Activated T-helper 1 cell treated with anti-CD3 and anti-CD28 coated beads, Interleukin-12 subunit alpha, Interleukin-12 subunit beta, Interleukin-2, Interleukin-4 antibody, amounts not matched to agents 30 ng/mL and 10 ng/mL and 1 ng/mL, durations not matched to agents 14 hours and 24 hours and 36 hours (primary cell): ENCODE measurements at places on chromosomes 5 and 9.

- DNase-seq: no peak
Observed at GRCh38 chr5:55437452-55437851, 97.3 kb downstream of the PLPP1 start.

- DNase-seq: no peak
Observed at GRCh38 chr5:58703925-58704555, 121.2 kb downstream of the RAB3C start.

DNA sequence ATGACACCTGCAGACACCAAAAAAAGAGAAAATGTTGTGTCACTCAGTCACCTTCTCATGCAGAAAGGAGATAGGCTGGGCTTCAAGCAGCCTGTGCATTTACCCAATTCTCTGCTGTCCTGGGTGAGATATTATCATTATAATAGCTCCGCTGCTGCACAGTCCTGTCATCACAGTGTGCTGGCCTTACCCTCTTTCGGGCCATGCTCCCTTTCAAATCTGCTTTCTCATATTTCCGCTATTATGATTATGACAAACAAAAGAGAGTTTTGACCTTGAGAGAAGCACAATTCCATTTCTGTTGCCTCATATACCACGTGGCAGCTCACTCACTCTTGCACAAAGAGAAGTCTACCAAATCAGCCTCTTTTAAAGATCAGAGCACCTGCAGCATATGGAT, 1350.1 kb upstream of the ACO1 start:
- no peak for DNase-seq

DNA sequence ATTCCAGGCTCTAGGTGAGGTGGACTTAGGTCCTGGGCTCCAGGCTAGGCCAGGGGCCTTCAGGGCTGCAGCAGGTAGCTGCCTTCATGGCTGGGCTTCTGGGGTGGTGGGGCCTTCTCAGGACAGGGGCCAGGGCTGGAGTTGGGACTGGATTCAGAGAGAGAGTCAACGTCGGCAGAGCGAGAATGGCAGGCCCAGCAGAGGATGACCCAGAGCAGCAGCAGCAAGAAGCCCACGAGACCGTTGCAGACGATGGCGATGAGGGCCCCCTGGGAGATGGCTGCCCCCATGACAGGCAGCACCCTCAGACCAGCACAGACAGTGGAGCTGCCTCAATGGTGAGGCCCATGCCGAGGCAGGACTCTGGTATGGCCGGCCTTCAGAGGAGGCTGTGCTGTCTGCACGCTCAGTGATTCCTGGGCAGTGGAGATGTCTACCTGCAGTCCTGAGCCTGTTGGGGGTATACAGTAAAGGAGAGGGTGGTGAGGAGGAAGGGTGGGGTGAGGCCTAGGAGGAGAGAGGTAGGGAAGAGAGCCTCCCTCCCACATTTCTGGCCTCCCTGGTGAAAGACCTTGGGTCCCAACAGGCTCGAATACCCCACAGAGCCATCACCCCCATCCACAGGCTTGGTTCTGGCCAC, 1.3 kb downstream of the ENHO start:
- no peak for DNase-seq

DNA sequence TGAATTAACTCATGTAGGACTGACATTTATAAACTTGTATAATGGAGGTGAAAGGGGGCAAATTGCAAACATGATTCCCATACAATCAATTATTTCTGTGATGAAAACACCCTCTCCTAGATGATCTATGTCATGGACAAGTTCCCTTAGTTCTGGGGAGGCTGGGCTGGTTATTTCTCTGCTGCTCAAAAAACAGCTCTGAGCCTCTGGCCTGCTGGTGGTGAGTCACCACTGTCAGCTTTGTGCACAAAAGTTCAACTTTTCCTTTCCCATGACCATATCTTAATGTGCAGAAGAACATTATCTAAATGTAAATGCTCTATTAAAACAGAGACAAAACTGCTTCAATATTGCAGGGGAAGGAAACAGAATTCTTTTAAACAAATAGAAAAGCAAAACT, 85.0 kb downstream of the HMHB1 start:
- no peak for DNase-seq
